HEK293T (cell line): ENCODE measurements at places on chromosomes 1 and 21.

DNA sequence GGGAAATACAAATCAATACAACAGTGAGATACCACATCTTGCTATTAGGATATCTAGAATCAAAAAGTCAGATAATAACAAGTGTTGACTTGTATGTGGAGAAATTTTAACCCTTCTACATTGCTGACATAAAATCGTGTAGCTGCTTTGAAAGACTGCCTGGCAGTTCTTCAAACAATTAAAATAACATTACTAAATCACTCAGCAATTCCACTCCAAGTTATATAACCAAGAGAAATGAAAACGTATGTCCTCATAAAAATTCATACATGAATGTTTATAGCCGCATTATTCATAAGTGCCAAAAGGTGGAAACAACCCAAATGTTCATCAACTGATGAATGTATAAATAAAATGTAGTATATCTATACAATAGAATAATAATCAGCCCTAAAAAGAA is 164.6 kb downstream of the RASAL2 start:
- no peak for DNase-seq

GRCh38 chr1:38025664-38026063 is 13.1 kb downstream of the UTP11 start:
- no peak for DNase-seq

DNA sequence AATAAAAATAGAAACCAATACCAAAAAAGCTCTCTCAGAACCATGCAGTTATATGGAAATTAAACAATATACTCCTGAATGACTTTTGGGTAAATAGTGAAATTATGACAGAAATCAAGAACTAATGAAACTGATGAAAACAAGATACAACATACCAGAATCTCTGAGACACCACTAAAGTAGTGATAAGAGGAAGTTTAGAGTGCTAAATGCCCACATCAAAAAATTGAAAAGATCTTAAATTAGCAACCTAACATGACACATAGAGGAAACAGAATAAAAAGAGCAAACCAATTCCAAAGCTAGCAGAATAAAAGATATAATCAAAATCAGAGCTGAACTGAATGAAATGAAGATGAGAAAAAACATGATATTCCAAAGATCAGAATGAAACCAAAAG is 430.9 kb downstream of the LTN1 start:
- DNase-seq, result no peak

DNA sequence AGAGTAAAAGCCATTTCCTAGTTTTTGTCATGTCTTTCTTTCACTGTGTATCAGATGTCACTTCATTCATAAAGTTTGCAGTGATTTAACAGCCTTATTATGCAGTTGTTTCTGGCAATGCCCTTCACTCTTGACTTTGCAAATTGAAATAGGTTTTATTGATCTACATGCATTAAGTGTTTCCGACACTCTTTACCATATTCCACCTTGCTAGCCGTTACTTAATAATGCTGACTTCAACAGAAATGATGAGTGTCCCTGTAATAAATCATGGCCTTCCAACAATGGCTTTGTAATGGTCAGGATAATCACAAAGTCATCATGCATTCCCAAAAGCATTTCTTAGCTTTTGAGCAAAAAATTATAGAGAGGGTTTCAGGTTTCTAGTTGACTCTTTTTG is 236.8 kb upstream of the FMN2 start:
- no peak for DNase-seq

- no peak for DNase-seq
These were observed 117.1 kb upstream of the PTGFR start for GRCh38 chr1:78373676-78374075.

DNA sequence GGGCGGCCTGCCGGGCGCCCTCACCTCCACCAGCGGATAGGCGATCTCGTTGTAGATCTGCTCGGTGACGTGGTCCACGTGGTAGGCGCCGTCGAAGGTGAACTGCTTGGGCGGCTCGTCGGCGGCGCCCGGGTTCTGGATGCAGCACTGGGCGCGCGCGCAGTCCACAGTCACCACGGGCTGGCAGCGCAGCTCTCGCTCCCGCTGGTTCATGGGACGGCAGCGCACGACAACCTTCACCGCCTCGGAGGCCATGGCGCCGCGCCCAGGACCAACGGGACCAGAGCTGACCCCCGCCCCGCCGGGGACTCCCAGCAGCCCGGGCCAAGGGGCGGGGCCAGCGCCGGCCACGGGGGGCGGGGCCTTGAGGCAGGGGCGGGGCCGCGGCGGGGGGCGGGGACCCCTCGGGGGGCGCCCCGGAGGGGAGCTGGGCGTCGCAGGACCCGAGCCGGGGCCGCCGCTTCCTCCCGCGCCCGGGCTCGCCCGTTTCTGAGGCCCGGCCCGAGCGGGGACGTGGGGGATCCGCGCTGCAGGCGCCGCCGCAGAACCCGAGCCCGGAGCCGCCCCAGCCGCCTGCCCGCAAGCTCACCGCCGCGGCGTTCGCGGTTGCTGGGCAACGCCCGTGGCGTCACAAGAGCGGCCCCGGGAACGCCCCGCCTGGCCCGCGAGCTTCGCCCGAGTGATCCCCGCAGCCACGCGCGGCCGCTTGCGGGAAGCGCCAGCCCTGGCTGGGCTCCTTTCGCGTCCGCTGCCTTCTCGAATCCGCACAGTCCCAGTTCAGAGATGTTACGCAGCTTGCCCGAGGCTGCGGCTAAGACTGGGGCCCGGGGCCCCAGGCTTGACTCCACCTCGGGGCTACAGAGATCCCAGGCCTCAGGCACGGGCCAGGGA is at the start of gene KIF17:
KIF17 (minus strand) TSS at position 556 of the 891 bp plus-strand sequence; CDS start at position 255, 301 bp downstream.
- peak; percentile 81 for DNase-seq

GRCh38 chr21:41766883-41767605 is at the start of gene RIPK4:
Gene RIPK4, minus strand, starts transcription at chr21:41767052. Its CDS starts 11 bp downstream, at chr21:41767041.
- peak; percentile 88 for DNase-seq

GRCh38 chr1:175317779-175318178 is 125.2 kb upstream of the KIAA0040 start:
- DNase-seq, result no peak

DNA sequence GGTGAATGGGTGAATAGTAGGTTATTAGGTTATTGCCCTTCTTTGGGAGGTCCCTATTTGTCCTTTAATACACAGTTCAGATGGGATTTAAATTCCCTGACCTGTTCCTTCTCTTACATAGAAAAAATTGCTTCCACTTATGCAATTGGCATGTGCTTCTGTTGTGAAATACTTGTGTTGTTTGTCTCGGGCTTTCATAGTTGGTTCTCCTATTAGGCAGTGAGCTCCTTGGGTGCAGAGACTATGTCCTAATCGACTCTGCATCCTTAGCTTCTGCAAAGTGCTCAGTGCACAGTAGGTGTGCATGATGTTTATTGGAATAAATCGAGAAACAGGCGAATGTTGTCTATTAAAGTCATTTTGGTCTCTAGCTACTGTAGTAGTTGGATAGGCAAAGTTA is 1.3 kb upstream of the PDE4B start:
- no peak for DNase-seq

DNA sequence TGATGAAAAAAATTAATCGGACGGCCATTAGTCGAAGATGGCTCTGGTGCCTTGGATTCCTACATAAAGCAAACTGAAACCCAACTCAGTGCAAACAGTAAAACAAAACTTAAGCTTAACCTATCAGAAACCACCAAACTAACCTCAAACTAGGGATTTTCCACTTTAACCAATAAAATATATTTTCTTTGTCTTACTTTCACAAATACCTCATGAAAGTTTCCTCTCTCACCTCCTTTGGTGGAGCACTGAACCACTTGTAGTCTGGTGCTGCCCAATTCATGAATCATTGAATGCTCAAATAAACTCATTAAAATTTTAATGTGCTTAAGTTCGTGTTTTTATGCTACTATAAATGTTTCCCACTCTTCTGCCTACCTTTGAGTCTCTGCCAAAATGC is 7.0 kb downstream of the ADORA3 start:
- DNase-seq, result no peak

- no peak for DNase-seq
These were observed 157.7 kb downstream of the LYPLAL1 start for GRCh38 chr1:219331424-219331823.

DNA sequence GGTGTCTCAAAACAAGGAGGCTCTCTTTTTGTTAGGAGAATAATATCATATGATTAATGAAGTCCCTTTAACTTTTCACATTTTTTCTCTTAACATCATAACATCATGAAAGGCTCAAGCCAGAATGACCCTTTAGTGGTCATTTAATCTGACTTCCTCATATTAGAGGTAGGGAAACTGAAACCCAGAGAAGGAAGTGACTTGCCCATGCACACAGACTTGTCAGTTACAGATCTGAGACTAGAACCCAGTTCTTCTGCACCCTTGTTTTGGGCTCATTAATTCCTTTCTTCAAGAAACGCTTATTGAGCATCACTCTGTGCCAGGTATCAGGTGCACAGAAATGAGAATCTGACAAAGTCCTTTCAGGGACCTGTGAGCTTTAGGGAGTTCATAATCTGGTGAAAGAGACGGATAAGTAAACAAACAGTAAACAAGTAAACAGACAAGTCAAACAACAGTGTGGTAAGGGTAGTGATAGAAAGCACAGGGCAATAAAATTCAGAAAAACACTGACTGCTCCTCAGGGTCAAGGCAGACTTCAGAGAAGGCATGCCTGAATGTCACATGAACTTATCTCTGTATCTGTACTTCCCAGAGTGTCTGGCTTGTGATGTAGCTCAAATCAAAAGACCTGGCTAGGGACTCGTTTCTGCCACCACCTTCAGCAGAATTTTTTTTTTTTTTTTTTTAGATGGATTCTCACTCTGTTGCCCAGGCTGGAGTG is 38.3 kb upstream of the OSBPL9 start:
- DNase-seq, result no peak

- DNase-seq, result no peak
These were observed 77.5 kb downstream of the BRINP2 start for GRCh38 chr1:177248258-177248657.

DNA sequence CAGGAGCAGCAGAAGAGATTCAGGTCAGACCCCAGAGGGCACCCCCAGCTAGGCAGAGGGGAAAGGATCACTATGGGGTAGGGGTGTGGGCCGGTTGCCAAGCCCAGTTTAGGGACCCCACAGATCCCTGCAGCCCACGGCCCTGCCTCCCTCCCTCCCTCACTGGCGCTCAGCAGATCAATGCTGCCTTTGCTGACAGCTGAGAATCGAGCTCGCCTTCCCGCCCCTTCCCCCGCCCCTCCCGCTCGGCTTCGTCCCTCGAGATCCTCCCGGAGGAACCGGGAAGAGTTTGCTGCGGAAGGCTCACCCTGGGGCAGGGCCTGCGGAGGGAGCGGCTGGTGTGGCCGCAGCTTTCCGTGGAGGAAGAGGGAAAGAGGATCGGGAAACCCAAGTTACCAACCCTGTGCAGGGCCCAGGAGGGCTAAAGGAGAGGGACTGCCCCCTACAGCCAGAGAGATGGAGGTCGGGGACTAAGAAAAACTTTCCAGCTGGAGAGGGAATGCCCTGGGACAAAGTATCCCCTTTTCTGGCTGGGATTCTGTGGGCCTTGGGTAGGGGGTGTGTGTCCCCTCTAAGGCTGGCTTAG is 1.1 kb upstream of the KCNQ4 start:
- peak; percentile 22 for DNase-seq

- no peak for DNase-seq
These were observed 15.3 kb downstream of the BEND5 start for GRCh38 chr1:48761411-48761810.

DNA sequence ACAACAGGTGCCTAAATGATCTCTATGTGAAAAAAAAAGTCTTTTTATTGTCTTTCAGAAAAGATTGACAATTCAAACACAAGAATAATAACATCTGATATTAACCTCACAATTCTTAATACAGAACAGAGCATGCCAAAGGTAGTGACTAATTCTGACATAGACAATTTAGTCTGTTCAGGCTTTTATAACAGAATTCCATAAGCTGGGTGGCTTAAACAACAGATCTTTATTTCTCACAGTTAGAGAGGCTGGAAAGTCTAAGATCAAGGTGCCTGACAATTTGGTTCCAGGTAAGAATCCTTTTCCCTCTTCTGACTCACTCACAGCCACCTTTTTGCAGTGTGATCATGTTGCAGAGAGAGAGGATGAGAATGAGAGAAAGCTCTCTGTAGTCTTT is 27.0 kb downstream of the DPYD start:
- DNase-seq, result no peak

DNA sequence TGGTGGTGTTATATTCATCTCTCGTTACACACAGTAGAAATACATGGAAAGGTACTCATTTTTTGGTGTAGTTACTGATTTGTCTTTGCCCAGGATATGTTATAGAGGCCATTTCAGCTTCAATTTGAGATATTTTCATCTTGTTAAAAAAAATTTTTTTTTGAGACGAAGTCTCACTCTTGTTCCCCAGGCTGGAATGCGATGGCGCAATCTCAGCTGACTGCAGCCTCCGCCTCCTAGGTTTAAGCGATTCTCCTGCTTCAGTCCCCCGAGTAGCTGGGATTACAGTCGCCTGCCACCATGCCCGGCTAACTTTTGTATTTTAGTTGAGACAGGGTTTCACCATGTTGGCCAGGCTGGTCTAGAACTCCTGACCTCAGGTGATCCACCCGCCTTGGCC is 19.0 kb downstream of the MORC3 start:
- no peak for DNase-seq

DNA sequence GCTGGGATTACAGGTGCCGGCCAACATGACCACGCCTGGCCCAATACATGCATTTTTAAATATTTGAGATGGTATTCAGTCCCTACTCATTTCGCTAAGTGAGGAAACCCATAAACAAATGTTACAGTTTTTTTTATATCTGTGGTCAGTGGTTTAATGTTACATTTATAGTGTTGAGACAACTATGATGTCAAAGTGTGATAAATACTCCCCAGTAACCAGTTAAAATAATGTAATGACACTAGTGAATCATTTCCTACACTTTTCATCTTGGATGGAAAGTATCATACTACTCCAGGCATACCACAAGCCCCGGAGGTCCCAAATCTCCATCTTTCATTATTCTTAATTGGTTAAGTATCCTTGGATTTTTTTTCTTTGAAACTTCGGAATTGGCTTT is 87.5 kb upstream of the KIF26B start:
- DNase-seq, result no peak

GRCh38 chr21:19340954-19341353 is 937.4 kb upstream of the TMPRSS15 start:
- DNase-seq, result no peak

DNA sequence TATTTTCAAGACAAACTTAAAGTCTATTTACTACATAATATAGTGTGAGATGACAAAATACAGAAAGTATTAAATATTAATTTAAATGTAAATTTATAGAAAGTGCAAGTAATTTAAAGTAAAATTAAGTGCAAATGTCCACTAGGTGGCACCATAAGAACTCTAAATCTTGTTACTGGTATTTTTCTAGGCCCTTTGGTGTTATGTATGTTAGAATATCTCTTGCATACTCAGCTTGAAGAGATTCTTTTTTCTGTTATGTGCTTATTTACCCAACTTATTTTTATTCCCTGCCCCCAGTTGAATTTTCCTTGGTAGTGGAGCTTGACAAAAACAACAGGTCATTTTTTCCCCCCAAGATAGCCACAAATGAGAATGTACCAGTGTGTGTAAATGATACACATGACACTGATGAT is 71.5 kb downstream of the RPS6KC1 start:
- peak; percentile 22 for DNase-seq

DNA sequence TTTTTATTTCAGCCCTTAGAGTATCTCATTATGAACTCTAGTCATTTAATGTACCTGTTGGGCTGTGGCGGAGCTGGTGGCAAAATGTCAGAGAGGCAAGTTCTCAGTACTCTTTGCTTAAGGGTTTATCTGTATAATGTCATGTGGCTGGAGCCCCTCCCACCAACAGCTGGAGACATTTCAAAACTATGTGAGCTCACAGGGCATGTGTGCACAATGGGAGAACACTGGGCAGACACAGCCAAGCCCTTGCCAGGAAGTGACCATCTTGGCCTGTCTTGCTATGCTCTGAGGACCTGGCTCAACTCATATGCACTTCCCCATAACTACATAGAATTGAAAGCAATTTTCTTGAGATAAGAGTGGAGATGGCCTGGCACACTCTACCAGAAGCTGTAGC is 296.4 kb downstream of the PTPRU start:
- DNase-seq, result no peak

- DNase-seq, result no peak
These were observed 109.8 kb downstream of the ACBD6 start for GRCh38 chr1:180392427-180393145.
